Stimulated activated CD4-positive, alpha-beta T cell treated with anti-CD3 and anti-CD28 coated beads, TNF-alpha, amount 100 ng/mL, for 4 hours (primary cell): ENCODE measurements at places on chromosomes 1 and 21.

GRCh38 chr1:223717695-223718363 is 5.5 kb downstream of the CAPN2 start:
- DNase-seq = no peak

DNA sequence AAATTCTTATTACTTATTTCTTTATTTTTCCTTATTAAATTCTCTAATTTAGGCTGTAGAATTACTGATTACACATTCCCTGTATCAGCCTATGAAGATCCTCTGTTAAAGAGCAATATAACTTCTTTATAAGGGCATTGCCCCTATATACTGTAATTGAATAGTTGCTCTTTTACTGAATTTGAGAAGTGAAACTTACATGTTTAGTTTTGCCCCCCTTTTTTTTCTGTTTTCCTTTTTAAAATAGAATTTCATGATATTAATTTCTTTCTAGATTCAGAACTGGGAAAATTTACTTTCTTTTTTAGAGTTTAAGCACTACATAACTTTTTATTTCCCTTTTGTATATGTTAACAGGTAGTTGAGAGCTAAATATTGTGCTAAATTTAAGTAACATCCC is 29.5 kb upstream of the PGM1 start:
- no peak for DNase-seq

GRCh38 chr1:44361478-44361877 is 6.4 kb upstream of the ERI3 start:
- DNase-seq = no peak

DNA sequence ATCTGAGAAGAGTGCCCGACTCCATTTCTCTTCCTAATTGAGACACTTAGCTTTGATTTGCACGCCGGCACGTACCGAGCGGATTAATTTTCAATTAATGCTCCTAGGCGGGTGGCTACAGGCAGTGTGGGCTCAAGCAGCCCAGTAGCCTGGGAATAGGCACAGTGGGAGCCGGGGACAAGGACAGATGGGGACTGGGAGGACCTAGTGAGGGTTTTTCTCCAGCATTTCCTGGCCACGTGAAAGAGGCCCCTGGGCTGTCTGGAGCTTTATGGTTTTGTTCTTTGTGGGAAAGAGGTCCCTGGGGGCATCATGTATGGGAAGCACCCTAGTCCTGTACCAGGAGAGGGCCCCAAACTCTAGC is 78.6 kb upstream of the CSF3R start:
- DNase-seq = no peak

DNA sequence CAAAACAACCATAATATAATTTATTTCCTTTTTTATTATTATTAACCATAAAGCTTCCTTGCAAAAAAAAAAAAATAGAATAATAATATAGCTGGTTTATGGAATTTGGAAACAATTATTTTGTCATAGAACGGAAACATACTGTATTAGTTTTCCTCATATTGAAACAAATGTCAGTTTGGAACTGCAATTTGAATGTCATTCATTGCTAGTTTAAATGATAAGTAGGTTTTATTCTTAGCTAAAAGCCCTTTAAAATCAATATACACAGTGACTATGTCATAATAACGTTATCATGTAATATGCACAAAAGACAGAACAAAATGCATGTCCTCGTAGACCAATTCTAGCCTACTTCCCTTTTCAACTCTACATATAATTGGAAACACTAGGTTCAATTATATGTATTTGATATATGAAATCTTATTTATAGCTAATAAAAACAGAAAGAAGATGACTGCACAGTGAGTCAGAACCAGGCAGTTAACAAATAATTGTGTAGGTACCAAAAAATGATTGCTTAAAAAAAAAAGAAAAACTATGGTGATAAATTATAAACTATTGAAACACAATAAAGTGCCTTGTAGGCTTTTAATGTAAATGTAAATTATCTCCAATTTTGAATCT is 85.2 kb upstream of the EXO1 start:
- no peak for DNase-seq
